ENCODE measurements at places on chromosomes 6 and 20. TPM values are rescaled to one million over a fixed set of nuclear protein-coding genes. Genes with fewer than 3 reads are reported as not detected.

The LHFPL5 gene
- total RNA-seq, result not detected

The IRAK1BP1 gene
- total RNA-seq, result 7.5 TPM

The AURKA gene
- 16.1 TPM for total RNA-seq

DNA sequence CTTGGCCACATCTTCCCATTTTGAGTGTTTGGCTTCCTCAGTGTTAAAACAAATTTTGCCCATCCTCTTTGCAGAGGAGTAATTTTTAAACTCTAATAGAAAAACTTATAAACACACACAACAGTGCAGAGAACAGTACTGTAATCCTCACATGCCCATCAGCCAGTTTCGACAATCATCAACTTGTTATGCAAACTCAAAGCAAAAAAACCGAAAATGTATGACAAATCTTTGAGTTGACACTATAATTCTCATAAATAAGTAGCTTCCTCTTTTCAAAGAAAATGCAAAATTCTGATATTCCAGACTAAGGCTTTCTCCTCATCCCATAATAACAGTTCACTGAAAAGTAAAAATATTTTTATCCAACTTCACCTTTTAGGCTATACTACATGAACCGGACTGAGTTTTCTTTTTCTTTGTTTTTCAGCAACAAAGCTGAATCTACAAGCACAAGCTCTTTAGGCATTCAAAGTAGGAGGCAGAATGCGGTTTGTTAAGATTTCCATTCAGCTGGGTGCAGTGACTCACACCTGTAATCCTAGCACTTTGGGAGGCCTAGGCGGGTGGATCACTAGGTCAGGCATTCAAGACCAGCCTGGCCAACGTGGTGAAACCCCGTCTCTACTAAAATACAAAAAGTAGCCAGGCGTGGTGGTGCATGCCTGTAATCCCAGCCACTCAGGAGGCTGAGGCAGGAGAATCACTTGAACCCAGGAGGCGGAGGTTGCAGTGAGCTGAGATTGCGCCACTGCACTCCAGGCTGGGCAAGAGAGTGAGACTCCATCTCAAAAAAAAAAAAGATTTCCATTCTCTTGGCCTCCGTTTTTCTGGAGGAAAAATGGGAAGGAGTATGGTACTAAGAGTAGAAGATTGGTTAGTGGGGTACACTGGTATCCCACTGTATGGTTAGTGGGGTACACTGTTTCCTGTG, 74.8 kb downstream of the GCNT2 start:
- DNase-seq, result no peak

DNA sequence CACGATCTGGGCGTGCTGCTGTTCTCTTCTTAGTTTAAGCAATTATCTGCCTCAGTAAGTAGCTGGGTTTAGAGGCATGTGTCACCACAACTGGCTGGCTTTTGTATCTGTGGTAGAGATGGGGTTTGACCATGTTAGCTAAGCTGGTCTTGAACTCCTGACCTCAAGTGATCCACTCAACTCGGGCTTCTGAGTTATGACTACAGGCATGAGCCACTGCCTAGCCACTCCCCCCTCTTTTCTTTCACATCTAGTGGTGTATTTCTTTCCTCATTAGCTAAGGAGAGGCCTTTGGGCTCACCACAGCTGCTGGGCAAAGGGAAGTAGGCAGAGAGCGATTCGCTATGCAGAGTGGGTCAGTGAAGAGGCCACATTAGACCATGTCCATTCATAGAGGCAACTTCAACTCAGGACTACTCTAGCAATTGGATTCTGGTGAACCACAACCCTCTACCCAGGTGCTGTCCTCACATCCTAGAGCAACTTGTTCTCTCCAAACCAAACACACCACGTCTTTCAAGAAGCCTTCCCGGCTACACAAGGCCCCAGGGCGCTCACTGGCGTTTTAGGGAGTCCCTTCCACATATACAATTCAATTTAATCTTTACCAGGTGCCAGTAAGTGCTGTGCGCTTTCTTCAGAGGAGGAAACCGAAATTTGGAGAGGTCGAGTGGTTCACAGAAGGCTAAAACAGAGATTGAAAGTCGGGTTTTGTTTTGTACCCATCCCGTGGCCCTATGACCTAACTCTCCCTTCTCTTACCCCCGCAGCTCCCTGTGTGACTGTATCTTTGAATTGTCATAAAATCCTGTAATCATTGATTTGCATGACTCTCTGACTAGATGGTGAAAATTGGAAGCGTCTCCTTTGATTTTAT, 26.5 kb upstream of the GFOD1 start:
- no peak for DNase-seq

GRCh38 chr6:124443541-124443940, 518.7 kb upstream of the RNF217 start:
- DNase-seq, result no peak

DNA sequence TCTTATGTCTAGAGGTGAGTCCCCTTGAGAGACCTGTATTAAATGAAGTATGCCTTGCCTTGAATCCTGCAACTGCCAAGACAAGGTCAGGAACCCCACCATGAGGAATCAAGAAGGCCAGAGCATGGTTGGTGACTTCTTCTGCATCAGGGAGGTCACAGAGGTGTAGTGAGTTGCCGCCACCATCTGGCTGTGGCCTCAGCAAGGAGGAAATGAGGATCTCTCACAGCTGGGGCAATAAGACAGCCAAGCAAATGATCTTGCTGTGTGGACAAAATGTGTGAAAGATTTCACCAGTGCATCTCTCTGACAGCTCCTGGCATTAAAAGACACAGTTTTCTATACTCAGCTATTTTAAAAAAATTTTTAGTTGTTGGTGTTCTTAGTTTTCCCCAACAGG, 611.0 kb downstream of the DOK5 start:
- no peak for DNase-seq

DNA sequence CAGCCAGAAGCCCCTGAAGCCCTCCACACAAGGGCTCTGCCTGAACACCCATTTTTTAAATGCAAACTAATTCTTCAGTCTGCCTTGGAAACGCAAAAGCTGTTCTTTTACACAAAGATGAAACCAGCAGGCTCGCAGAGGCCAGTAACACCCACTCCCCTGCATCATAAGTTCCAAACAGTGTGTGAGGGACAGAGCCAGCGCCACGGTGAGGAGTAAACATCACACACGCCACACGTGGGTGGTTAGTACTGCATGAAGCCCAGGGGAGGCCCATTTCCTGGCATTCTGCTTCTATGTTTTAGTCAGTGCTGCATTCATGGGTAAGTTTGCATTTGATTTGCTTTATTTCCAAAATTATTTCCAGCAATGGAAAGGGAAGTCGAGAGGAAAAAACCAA, 217.7 kb upstream of the RIN2 start:
- DNase-seq, result no peak

DNA sequence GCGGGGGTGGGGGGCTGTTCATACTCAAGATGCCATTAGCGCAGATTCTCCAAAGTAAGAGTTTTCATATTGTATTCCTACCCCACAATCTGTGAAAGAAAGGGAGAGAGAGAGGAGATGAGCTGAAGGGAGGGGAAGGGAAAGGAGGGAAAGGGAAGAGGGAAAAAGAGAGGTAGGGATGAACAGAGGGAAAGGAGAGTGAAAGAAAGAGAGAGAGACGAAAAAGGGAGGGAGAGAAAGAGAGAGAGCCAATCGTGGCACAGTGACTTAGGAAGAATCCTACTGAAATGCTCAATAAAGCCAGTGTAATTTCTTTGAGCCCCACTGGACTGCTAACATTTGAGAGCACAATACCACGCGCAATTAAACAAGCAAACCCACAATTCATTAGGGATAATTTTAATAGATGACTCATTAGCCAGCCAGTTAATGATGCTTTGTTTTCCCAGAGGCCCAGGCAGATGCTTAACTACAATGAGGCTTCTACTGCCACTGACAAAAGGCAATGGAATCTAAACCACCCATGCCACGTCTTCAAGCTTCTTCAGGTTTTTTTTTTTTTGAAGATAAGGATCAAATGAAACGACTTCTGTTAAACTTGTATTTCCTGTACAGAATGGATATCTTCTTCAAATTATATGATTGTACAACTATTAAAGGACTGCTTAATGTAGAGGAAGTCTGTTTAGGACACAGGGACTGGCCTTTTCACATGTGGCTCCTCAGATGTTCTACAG, 306.8 kb downstream of the FOXC1 start:
- DNase-seq, result no peak

DNA sequence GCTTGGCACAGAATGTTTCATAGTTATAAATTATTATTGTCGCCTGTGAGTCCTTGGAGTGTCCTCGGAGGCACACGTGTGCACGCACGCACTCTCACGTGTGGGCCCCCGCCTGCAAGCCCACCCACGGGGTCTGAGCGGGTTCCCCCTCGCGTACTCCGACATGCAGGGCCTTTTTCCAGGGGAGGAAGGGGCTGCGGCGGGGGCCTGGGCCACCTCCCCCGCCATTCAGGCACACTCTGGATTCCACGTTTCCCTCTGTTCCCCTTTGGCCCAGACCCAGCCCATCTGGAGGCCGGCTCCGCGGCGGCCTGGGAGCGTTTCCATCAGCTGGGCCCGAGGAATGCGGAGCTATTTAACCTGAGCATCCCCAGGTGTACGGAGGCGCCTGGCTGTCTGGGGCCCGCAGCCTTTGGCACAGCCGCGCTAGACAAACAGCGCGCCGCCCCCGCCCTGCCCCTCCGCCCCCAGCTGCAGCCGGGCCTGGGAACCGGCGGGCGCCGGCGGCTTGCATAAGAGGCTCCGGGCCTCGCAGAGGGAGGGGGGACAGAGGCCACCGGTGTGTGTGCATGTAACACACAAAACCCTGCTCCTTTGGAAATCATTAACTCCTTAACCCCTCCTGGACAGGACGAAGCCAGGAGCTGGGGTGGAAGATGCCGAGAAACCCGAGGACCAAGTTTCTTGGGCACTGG, 3.3 kb downstream of the ID1 start:
- DNase-seq, result peak; percentile 76
